NCI-H1048 (cell line): ENCODE measurements at places on chromosomes 1 and 21.
A peak's percentile ranks its signal among the peaks of the same experiment; 100 is the strongest.

GRCh38 chr1:207672522-207673130, 27.7 kb downstream of the CR1L start:
- DNase-seq: peak; percentile 49

- DNase-seq: no peak
Measured at GRCh38 chr1:198876371-198876871, 237.6 kb downstream of the PTPRC start.

DNA sequence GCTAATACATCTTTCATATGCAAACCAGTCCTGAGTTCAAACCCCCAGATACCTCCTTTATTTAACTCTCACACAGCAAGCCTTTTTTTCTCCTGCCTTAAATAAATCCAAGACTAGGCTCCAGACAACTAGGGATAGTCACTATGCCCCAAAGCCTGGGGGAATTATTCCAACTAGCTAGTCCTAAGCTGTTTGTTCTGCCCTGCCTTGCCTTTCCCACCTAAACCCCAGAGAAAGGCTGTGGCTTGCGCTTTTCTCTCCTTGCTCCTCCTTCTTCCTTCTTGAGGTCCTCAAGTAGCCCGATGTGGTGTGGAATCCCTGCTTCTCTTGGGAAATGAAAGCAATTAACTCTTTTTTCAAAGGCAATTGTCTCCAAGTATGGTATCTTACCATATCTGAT, 31.8 kb downstream of the C1orf87 start:
- DNase-seq: no peak

- no peak for DNase-seq
Measured at GRCh38 chr1:73839922-73840321, 358.1 kb downstream of the LRRIQ3 start.

DNA sequence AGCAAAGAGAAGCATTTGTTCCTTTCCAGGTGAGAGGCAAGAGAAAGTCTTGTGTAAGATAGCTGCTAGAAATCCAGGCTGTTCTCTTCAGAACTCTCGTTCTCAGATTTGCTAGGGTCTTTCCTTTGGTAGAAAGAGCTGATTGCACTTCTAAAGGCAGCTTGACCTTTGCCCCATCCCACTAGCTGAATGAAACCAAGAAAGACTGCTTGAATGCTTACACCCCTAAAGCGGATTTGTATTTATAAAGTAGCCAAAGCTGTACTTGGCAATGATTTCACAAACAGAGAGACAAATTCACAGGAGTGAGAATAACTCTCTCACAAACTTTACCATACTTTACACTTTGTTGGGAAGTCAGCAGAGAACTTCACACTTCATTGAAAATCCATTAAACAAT, 424.1 kb downstream of the TTLL7 start:
- no peak for DNase-seq

DNA sequence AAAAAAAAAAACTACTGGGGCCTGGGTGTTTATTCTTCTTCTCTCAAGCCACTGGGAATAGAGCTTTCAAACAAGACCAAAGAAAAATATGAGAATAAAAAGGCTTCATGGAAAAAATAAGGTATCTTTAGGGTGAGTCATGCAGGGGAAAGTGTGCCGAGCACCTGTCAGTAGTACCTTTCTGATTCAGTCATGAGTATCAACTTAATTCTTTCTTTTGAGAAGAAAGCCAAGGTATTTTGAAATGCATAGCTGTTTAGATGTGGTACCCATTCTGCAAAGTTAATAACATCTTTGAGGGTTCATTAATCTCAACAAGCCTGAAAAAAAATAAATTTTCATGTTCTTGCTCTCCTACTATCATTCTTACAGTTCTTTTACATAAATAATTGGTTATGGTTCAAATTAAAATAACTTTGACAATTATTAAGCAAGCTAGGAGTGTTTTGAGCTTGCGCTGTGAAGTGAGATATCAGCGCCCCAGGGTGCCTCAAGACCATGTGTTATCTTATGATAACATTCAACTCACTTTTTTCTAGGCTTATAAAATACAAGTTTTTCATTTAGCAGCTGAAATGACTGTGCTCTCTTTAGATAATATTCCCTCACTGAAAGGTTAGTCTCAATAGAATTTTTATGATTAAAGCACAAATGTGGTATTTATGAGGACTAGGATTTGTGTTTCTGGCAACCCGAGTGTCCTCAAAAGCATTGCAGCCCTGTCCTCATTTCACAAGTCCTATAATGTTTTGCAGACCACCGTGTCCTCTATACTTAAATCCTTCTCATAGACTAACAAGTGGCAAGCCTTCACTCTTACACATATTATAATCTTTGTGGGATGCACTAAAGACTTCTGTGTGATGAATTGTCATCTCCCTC, 138.6 kb downstream of the SLC44A5 start:
- no peak for DNase-seq

GRCh38 chr1:156822680-156823079, 6.0 kb upstream of the SH2D2A start:
- no peak for DNase-seq

- DNase-seq: no peak
Measured at GRCh38 chr1:90881034-90881433, 140.8 kb downstream of the ZNF644 start.

DNA sequence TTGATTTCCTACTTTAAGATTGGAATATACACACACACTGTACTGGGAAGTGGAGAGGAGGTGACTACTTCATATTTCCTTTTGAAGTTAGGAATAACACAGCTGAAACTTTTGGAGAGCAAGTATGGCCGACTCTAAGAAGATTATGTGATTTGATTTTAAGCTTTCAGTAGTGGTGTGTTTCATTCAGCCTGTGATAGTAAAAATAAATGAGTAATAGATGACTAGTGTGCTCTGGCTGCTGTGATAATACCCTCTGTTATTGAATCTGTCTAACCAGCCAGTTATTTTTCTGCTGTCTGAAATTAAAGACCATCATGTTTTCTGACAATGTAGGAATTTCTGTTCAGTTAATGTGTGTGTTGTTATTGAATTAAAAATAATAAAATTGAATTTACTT, 48.3 kb downstream of the CTTNBP2NL start:
- no peak for DNase-seq

DNA sequence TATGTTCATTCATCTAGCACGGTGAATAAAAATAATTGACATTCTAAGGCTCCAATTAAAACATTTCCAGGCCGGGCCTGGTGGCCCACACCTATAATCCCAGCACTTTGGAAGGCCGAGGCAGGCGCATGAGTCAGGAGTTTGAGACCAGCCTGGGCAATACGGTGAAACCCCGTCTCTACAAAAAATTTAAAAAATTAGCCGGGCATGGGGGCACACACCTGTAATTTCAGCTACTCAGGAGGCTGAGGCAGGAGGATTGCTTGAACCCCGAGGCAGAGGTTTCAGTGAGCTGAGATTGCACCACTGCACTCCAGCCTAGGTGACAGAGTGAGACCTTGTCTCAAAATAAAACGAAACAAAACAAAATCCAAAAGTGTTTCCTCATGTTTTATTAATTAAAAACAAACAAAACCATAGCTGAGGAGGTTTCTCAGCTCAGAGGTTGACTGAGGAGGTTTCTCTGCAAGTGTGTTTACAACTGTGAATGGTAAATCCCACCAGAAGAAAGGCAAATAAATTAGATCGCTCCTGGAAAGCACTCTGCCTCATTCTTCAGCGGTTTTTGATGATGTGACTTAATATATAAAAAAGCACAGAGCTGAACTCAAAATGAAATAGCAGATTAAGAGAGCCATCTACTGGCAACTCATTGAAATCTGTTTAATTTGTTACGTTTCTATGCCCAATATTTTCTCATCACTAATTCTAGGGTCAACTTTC, 37.7 kb upstream of the ATG4C start:
- no peak for DNase-seq

- DNase-seq: no peak
Measured at GRCh38 chr1:58396150-58396549, 150.4 kb downstream of the OMA1 start.

- no peak for DNase-seq
Measured at GRCh38 chr1:228417483-228418203, 982 bp upstream of the TRIM17 start.

GRCh38 chr1:15168479-15168878, 14.9 kb downstream of the TMEM51 start:
- DNase-seq: no peak

DNA sequence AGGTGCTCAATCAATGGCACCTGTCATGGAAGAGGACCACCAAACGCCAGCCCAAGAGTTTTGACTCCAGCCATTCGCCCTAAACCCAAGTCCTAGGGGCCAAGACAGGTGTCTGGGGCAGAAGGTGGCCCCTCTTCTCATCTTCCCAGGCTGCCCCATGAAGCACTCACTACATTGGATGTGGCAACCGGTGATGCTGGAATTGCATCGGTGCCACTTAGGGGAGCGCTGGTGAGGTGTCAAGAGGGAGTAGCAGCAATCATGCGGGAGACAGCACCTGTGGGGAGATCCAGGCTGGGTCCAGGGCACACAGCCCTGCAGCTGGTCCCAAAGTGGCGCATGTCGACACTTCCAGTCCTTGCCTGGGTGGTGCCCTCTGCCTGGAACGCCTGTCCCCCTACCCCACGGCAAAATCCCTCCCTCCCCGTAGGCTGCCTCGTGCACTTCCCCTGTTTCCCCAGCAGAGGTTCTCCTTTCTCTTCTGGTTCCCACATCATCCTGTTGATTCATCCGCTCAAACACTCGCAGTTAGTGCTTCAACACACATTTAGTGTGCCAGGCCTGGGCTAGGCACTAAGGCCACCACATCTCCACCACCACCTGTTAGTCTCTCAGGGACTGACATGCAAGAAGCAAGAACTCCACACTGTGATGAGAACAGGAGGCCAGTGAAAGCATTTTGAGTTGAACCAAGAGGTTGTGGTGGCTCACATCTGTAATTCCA, 18.5 kb downstream of the PLA2G2D start:
- no peak for DNase-seq

DNA sequence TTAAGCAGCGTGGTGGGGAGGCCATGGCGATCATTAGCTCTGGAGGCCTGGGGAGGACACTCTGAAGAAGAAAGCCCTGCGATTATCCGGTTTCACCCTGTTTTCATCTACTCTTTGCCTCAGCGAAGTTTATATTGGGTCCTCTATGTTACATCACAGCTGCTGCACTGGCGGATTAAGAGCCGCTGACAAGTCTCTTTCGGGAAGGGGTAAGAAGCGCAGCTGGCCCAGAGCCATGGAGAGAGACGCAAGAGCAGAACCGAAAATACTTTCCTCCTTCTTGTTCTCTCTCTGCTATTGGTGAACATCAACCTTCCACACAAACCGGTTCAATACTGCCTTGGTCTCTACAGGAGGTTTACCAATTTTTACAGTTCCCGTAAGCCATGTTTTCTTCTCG, 291.5 kb downstream of the FAM72C start:
- no peak for DNase-seq

DNA sequence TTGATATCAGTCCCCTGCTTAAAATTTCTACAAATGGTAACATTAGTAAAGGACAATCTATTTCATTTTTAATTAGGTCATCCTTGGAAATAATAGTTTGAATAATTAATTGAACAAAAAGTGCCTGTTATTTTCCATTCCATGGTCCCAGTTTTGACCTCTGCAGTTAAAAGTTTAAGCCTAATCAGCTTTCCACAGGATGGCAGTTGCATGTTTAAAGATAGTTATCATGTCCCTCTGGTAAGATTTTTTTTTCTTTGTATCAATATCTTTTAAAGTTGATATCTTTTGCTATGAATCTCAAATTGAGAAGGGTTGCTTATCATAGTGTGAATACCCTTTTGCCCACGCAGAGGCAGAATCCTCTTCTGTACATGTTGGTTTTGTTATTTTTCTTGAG, 90.4 kb downstream of the HS2ST1 start:
- DNase-seq: no peak

GRCh38 chr21:16476056-16476825, 746.5 kb downstream of the USP25 start:
- no peak for DNase-seq

- no peak for DNase-seq
Measured at GRCh38 chr1:29555043-29555620, 318.8 kb downstream of the PTPRU start.

DNA sequence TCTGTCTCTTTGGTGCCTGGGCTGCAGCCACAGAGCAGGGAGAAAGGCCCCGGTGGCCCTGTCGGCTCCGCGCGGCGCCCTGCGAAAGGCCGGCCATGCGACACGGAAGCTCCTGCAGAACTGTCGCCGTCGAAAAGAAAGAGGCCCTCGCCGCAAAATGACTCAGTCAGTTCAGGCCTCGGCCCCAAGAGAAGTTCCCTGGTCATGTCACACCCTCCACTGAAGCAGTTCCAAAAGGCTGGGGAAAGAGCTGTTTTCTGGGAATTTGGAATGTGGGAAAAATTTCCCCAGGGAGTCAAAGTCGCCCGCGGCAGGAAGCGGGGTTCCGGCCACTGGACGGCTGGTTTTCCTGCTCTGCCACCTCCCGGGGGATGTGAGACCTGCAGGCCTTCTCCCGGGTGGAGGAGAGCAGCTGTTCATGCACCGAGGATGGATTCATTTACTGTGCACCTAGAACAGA, 115.8 kb upstream of the ZNF678 start:
- no peak for DNase-seq

GRCh38 chr21:25568246-25568645, 39.0 kb downstream of the MRPL39 start:
- DNase-seq: no peak

DNA sequence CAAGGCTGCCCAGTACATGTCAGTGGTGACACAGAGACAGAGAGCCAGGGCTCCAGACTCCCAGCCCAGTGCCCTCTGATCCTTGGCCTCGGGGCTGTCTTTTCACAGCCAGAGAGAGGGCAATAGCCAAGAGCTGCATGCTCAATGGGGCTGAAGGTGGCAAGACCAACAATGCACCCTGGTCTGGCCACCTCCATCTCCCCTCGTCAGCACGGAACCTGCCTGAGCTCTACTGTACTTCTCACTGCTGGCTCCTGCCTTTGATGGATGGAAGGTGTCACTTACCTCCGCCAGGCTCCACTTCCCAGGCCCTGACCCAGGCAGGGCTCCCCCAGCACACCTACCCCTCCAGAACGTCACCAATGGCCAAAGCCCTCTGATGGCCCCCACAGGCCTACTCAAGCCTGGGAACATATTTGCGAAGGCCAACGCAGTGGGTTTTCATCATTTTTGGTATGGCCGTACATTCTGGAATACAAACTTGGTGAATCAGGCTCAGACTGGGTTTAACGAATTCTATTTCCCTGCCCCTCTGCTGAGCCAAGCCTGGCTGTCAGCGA, 88.1 kb downstream of the DMRTB1 start:
- no peak for DNase-seq

GRCh38 chr21:45620201-45620923, 23.2 kb upstream of the PCBP3 start:
- no peak for DNase-seq

DNA sequence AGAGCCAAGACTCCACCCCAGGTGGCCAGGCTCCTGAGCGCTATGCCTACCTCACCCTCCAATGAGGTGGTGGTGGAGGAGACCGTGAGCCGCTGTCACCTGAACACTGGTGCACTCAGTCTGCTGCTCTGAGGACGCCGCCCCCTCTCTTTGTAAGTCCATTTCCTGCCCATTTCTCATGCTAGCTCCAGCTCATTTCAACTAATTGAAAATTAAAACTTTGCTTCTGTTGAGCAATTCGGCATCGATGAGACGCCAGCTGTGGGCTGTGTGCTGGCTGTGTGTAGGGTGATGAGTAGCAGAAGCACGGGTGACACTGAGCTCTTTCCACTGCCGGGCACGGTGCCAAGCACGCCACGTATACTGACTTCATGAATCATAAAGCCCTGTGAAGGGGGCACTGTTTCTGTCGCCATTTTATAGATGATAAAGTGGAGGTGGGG, 11.2 kb downstream of the TNFRSF1B start:
- DNase-seq: no peak

- no peak for DNase-seq
Measured at GRCh38 chr1:54804471-54805132, 3.5 kb upstream of the TTC22 start.
